ENCODE measurements at places on chromosomes 12 and 14.

GRCh38 chr12:114904254-114905003 is 220.5 kb upstream of the TBX3 start:
- DNase-seq: no peak

GRCh38 chr14:95993768-95994592 is 45.2 kb upstream of the C14orf132 start:
- no peak for DNase-seq

DNA sequence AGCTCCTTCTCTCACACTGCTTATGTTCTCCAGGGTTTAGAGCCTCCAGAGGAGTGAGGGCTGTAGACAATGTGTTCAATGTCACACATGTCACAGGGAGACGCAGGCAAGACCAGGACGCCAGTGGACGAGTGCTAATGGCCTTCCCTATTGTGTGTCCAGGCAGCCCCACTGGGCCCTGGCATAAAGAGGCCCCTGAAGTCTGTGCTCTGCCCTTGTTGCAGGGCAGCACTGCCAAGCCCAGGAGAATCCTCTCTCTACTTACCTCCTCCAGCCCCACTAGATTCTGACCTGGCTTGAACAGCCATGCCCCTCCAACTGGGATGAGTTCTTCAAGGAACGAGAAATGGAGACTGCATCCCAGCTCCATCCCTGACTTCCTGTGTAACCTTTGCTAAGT is 24.8 kb upstream of the TMEM106C start:
- DNase-seq: no peak

GRCh38 chr14:56221382-56222128 is 103.3 kb downstream of the PELI2 start:
- no peak for DNase-seq

- no peak for DNase-seq
These were observed 71.8 kb downstream of the KIF26A start for GRCh38 chr14:104209985-104210816.

DNA sequence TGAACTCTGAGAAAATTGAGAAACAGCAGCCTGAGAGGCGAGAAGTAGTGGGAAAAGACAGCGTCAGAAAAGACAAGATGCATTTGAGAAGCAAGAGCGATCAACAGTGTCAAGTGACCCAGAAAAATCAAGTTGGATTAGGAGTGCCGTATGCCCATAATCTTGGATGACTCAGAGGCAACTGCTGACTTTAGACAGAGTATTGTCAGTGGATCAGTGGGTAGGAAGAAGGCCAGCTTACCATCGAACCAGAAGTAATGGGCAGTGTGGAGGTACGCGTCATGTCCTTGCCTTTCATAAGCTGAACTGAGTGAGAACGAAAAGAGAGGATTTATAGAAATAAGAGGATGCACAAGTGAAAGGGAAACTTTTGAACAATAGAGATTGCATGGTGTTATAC is 151.0 kb upstream of the NAV3 start:
- no peak for DNase-seq

- DNase-seq: no peak
These were observed 329.8 kb upstream of the TMPO start for GRCh38 chr12:98185606-98186005.

DNA sequence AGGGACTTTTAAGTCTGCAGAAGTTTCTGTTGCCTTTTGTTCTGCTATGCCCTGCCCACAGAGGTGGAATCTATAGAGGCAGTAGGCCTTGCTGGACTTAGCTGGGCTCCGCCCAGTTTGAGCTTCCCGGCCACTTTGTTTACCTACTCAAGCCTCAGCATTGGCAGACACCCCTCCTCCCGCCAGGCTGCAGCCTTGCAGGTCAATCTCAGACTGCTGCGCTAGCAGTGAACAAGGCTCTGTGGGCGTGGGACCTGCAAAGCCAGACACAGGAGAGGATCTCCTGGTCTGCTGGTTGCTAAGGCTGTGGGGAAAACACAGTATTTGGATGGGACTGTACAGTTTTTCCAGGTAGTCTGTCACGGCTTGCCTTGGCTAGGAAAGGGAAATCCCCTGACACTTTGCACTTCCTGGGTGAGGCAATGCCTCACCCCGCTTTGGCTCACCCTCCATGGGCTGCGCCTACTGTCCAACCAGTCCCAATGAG is 43.7 kb downstream of the CCDC59 start:
- DNase-seq: no peak

GRCh38 chr12:12722435-12723148 is 5.4 kb downstream of the CDKN1B start:
- no peak for DNase-seq

DNA sequence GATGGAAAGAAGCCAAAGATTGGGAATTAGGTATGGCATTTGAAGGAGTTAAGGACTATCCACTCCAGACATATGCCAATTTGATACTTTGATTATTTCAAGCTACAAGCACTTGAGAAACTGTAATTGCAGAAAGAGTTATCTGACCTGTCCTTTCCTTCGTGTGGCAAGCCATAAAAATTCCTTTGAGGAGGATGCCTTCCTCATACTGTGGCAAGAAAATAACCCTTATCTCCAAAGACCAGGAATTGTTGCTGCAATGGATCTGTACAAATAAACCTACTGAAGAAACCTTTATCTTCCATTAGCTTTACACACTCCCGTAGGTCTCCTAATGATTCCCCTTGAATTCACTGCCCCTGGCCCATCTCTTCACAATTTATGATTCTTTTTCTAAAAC is 165.1 kb upstream of the AMIGO2 start:
- no peak for DNase-seq

DNA sequence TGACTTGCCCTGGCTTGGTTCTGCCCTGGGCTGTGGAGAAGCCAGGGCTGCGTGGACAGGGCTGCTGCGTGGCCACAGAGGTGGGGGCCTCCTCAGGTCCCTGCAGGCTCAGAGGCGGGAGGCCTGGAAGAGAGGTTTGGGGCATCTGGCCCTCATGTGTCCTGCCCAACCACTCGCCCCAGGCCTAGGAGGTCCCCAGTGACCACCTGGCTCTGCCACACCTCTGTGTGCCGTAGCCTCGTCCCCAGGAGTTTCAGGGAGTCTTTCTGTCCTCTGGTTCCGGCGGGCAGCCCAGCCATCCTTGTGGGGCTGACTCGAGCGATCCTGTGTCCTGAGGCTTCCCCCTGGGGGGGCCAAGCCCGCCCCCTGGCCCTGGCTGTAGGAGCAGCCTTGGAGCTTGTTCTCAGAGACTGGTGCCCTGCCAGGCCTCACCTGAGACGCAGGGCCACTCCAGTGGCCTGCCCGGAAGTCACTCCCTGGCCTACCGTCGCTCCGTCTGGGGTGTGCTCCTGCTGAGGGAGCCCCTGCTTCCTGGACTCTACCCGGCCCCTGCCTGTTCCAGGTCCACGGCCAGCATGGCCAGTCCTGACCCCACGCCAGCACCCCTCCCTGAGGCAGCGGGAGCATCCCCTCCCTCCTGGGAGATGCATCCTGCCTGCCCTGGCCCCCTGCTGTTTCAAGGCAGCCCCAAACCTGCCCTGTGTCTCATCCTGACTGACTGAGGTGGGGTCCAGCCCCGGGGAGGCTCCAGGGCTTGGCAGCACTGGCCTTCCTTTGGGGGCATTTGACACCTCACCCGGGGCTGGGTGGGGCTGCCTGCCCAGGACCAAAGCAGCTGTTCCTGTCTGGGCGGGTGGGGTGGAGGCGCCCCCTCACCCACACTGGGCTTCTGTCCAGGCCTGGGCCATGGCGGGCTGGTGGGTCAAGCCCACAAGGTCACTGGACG is 13.9 kb downstream of the ASPG start:
- no peak for DNase-seq

- no peak for DNase-seq
These were observed 82.1 kb downstream of the MIPOL1 start for GRCh38 chr14:37279818-37280217.

DNA sequence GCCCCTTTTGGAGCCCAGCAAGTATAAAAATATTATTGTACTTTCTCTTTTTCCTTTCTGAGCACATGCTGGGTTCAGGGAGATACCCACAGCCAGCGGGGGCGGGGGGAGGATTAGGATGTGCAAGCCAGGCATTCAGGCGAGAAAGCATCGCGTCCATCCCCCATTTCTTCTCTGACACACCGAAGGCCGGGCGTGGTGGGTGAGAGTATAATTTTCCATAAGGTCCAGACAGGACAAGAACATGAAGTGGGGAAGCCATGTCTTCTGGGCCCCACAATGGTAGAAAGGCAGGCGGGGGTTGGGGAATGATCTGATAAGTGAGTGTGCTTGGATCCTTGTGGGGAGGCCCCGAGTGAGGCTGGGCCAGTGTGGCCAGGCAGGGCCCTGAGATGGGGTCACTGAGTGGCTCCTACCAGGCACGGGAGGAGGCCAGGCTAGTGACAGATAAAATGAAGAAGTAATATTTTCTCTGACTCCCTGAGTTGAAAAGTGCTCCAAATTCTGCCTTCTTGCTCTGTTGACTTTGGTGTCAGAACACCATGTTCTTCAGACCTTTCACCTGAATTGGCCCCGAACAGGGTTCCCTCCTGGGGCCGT is 10.7 kb upstream of the LRTM2 start:
- DNase-seq: no peak

GRCh38 chr12:120438495-120439198 is 734 bp downstream of the COX6A1 start:
- DNase-seq: no peak

DNA sequence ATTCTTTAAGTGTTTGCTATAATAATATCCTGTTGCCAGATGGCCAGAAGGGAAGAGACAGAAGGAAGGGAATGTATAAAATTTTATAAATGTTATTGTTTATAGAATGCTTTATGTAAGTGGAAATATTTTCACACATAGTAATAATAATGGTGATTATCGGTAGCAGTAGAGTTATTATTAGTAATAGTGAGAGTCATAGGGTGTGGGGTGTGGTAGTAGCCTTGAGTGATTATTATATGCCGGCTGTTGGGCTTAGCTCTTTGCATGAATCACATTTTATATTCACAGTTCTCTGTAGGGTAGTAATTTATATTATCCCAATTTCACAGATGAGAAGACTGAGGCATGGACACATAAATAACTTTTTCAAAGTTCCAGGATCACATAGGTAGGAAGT is 391.4 kb downstream of the C12orf75 start:
- DNase-seq: no peak

DNA sequence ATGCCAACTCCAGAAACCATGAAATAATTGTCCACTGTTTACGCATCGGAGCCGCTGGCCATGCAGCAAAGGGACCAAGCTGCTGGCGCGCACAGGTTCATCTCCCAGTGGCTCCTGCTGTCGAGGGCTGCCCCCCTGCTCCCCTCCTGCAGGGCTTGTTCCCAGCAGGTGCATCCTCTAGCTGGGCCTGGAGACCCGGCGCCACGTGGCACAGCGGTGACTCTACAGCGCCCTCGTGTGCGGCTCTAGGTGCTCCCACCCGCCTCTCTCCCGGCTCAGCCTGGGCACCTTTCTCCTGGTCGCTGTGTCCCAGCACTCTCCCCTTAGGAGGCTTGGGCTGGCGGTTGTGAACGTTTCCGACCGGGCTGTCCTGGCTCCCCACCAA is 37.5 kb upstream of the INF2 start:
- no peak for DNase-seq

GRCh38 chr12:49187184-49187583 is 1.7 kb downstream of the TUBA1A start:
- no peak for DNase-seq

- no peak for DNase-seq
These were observed 39.0 kb downstream of the SLCO1B1 start for GRCh38 chr12:21169878-21170472.

GRCh38 chr14:57871459-57872080 is 5.7 kb upstream of the SLC35F4 start:
- DNase-seq: no peak

- no peak for DNase-seq
These were observed 32.6 kb upstream of the PLEKHG3 start for GRCh38 chr14:64671591-64671990.

DNA sequence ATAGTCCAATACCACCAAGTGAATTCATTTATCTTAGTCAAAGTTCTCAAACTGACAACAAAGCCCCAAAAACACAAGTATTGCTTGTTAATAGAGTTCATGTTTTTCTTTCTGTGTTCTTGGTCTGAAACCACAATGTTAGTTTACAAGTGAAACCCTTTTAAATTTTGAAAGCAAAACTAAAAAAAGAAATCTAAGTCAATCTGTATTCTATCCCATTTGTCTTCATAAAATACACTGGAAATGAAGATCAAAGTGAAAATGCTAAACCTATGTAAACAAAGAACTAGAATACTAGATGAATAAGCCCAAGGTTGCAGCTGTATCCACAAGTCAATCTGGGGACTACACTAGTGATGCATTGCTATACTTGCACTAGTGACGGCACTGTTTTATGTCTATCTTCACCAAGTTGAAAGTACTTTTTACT is 10.4 kb downstream of the MAP4K5 start:
- no peak for DNase-seq

- no peak for DNase-seq
These were observed 264.0 kb upstream of the PRICKLE1 start for GRCh38 chr12:42853370-42854140.

GRCh38 chr12:125954362-125954761 is 889.1 kb downstream of the AACS start:
- no peak for DNase-seq

DNA sequence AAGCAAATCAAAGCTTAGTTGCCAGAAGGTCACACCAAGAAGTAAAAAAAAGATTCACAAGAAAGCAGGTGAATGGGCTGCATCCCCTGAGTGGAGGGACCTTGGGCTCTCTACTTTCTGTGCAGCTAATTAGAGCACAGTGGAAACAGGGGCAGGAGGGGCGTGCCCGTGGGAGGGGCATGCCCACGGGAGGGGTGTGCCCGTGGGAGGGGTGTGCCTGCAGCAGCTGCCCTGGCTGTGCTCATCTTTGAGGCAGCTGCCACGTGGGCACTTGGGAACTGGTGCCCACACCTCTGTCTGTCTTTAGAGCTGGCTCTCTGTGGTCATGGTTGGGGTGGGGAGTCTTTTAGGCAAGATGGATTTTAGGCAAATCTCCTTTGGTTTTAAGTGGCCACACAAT is 60.0 kb downstream of the EML1 start:
- DNase-seq: no peak

- no peak for DNase-seq
These were observed 333.9 kb downstream of the ZFP36L1 start for GRCh38 chr14:68458840-68459469.

DNA sequence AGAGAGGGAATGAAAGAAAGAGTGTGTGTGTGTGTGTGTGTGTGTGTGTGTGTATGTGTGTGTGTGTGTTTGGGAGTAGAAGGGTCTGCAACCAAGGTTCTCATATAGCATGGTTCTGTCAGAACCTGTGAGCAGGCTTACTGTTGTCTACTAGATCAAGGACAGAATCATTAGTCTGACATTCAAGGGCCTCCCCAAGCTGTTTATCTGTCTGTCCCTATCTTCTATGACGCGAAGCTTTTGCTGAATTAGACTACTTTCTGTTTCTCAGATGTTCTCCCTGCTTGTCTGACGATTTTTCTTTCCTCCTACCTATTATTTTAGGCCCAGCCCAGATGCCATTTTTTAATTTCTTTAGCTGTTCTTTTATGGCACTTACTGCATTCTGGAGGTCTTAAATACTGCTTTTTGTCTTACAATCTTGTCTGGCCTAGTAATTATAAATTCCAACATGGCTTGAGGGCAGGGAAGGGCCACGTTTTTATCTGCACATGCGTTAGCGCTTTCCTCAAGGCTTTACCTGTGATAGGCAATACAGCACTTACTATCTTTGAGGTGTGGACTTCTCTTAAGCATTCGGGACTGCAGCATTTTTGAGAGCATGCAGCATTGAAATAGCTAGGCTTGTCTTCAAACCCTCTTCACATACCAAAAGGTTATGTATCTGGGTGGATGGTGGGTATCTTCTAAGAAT is 150.2 kb downstream of the TTLL5 start:
- DNase-seq: no peak

GRCh38 chr14:65954942-65955341 is 531.2 kb upstream of the CCDC196 start:
- DNase-seq: no peak
